NCI-H1092 treated with DMSO at 0.1 percent for 48 hours (cell line): ENCODE measurements at places on chromosomes 2 and 18.

GRCh38 chr2:122000556-122001340, 245.3 kb downstream of the TSN start:
- DNase-seq: no peak

GRCh38 chr2:221758076-221758475, 186.0 kb upstream of the EPHA4 start:
- DNase-seq: no peak

DNA sequence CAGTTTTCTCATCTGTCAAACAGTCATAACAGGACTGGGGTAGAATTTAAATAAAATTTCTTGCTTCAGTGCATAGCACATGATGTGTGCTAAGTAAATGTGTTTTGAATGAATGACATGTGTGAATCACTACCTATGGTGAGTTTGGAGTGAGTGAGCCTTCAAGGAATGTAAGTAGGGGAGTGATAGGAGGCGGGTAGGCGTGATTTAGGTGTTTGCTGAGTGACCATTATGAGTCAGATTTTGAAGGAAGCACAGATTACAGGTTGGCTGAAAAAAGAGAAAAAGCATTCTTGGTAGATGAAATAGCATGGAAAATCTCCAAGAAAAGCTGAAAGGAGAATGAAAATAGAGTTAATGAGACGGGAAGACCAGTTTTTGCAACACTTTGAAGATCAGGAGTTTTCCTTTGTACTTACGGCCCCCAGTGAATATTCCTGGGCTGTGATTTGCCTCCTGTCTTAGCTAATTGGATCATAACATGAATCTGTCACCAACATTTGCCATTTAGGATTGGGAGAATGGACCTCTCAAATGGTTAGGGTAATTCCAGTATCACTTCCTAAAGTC, 136.9 kb upstream of the GATA6 start:
- DNase-seq: no peak

GRCh38 chr2:55862673-55863390, 60.8 kb downstream of the EFEMP1 start:
- DNase-seq: no peak

DNA sequence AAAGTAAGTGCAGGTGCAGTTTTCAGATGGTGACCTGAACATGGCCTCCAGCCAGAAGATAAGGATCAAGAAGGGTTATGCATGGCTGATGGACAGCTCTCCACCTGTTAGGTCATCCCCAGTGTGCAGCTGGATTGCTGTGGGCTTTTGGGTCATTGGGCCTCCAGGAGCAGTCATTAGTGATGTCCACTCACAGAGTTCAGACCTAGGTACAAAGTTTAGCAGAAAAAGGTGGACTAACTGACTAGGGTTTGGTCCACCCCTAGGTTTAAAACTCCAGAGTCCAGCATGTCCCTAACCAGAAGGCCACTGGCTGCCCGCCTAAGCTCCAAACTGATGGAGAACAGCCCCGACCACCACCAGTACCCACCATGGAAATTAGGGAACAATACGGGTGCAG, 18.3 kb upstream of the SULT1C2 start:
- DNase-seq: no peak

DNA sequence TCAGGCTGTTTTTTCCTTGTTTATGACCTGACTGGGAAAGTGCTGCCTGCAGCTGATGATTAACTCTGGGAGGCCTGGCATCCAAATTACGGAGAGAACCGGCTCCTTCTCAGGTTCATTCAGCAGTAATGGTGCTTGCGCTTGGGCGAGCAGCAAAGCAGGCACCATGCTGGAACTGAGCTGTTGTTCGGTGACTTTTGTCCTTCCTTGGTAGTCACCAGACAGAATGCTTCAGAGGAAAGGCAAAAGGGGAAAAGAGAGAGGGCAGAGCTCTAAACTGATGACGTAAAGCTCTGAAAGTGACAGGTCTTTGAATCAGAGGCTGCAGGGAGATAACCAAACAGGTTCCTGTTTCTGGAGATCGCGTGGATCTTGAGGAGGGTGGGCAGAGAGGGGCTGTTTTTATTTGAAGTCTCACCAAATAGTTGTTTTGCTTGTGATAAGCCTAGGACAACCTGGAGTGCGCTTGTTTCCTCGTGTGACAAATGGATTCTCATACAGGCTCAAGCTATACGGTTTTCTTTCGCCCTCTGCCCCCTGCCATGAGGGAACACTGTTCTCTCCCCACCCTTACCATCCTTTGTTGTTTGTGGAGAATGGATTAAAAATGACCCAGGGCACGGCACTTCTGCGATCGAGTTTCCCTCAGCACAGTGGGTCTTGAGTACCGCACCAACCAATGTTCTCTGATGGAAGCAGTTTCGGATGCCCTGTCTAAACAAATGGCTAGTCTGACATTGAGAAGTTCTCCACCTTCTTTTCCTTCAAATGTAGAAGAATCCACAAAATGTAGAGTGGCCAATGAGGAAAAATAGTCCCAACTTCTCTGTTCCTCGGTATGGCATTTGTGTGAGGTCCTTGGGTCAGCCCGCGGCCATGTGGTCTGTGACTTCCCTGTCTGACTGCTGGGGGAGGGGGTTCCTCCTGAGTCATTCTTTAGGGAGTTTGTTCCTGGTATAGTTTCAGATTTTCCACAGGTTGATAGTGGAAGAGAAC, 1.3 kb downstream of the RASGRP3 start:
- DNase-seq: no peak

GRCh38 chr2:45857867-45858520, 206.5 kb downstream of the PRKCE start:
- DNase-seq: no peak

- no peak for DNase-seq
Measured at GRCh38 chr18:69758458-69758857, 189.2 kb downstream of the CD226 start.
